ENCODE measurements at places on chromosomes 5 and 9. TPM values are rescaled to one million over a fixed set of nuclear protein-coding genes. Genes with fewer than 3 reads are reported as not detected.

The GLRA1 gene
- not detected for total RNA-seq

The SLCO4C1 gene
- 6.2 TPM for total RNA-seq

The SLC6A3 gene
- total RNA-seq: 0.53 TPM

The AQP3 gene
- 3.0 TPM for total RNA-seq

GRCh38 chr5:113169720-113170119 is 193.1 kb downstream of the DCP2 start:
- no peaks in the 10 kb centered on the region for H3K36me3 ChIP-seq
- H3K27ac ChIP-seq: no peak overlapping the region
- H3K4me1 ChIP-seq: peaks cover 42% of the 10 kb centered on the region
- DNase-seq: no peak
- no peaks in the 10 kb centered on the region for H3K27me3 ChIP-seq

DNA sequence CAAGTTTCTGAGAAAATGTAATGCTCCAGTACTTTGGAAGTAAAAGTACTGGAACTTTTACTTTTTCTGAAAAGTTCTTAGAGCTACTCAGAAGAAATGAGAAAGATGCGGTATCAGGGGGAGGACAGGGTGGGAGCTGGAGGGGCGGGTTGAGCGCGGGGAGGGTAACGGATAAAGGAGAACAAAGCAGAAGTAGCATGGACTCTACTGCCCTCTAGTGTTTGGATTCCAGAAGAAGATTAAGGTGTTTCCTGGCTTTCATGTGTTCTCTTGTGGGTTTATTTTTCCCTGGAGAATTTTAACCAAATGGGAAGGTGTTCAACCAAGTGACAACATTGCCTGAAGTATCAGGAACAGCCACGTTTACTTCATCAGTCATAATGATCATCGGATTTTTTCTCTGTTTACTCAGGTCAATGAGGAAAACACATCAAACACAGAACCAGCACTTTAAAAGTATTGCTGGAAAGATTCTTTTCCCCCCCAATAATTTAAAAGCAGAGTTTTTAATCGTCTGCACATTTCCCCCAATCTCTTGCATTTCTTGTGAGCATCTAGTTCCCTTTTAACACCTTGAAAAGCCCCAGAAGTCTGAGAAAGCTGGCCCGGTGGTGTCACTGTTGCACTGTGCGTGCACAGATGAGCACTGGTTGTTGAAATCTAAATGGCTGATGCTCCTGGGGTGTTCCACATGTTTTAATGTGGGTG is 190.6 kb downstream of the MPDZ start:
- H3K4me3 ChIP-seq: no peak overlapping the region
- peak; percentile 51 for DNase-seq
- peaks cover 8% of the 10 kb centered on the region for H3K4me1 ChIP-seq
- no peaks in the 10 kb centered on the region for H3K27me3 ChIP-seq
- no peak overlapping the region for H3K27ac ChIP-seq
- H3K36me3 ChIP-seq: no peaks in the 10 kb centered on the region

GRCh38 chr9:76192013-76192412 is 202.2 kb downstream of the RFK start:
- H3K36me3 ChIP-seq: peaks cover 26% of the 10 kb centered on the region
- H3K4me1 ChIP-seq: no peaks in the 10 kb centered on the region
- DNase-seq: no peak
- H3K27me3 ChIP-seq: no peaks in the 10 kb centered on the region
- no peak overlapping the region for H3K27ac ChIP-seq

DNA sequence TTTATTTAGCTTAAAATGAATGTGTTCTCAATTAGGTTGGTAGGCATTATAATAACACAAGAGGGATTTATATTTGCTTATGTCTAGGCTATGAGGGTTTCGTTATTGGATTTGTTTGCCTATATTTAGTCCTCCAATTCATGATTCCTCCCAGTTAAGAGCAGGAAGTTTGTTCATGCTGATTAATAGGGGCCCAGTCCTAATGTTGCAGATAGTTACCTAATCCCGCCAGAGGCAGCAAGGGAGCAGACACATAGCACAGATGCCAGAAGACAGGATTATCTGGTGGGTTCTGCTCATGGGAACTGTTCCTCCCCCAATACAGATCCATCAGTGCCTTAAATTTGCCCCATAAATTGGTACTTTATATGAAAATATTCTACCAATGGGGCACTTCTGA is 100.8 kb upstream of the TLE4 start:
- no peaks in the 10 kb centered on the region for H3K4me1 ChIP-seq
- H3K27ac ChIP-seq: no peak overlapping the region
- no peak for DNase-seq
- no peak overlapping the region for H3K4me3 ChIP-seq
- no peaks in the 10 kb centered on the region for H3K27me3 ChIP-seq

DNA sequence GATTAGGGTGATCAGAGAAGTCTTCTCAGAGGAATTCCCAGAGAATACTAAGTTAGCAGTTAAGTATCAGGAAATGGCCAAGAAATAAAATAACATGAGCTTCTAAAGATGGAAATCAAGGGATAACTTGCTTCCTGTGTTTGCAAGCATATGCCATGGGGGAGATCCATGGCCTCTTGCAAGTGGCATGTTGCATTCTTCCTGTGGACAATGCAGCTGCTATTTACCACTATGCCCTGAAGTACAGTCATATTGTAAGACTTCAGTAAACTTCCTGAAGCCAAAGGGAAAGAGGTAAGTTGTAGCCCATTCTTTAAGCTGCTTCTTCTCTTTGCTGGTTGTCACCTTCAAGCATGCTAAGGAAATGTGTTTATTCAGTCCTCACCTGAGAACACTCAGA is 154.7 kb upstream of the RUSC2 start:
- no peaks in the 10 kb centered on the region for H3K27me3 ChIP-seq
- no peak overlapping the region for H3K4me3 ChIP-seq
- no peaks in the 10 kb centered on the region for H3K4me1 ChIP-seq
- H3K27ac ChIP-seq: no peak overlapping the region
- no peaks in the 10 kb centered on the region for H3K36me3 ChIP-seq

DNA sequence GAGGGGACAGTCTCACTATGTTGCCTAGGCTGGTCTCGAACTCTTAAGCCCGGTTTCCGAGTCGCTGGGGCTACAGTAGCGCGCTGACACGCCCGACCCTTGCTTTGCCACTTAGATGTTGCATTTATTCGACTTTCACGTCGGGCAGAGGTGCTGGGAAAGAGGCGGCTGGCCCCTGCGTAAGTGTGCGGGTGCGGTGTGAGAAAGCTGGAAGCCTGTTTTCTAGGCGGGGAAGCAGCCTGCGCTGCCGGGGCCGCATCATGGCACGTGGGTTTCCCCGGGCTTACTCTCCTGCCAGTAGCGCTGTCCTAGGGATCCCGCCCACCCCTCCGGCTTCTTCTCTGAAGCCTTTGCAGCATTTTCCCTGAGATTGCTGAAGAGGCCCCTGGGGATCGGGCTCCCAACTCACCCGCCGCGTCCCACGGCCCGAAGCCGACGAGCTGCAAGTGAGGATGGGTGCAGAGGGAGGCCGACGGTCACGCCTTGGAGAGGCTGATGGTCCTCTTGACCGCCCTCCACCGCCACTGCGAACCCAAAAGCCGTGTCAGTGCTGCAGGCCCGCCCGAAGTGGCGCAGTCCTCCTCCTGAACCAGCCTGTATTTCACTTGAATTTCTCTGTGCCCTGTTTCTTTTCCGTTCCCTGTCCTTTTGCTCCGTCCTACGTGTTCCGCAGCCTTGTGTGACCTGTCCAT is 5.8 kb upstream of the TRIM41 start:
- peaks cover 24% of the 10 kb centered on the region for H3K4me1 ChIP-seq
- peak; percentile 71 for DNase-seq
- peaks cover 33% of the 10 kb centered on the region for H3K27me3 ChIP-seq
- H3K4me3 ChIP-seq: peak overlapping the region; percentile 94
- peak overlapping the region; percentile 58 for H3K27ac ChIP-seq
- H3K36me3 ChIP-seq: no peaks in the 10 kb centered on the region

- peaks cover 28% of the 10 kb centered on the region for H3K36me3 ChIP-seq
- H3K4me3 ChIP-seq: no peak overlapping the region
- peaks cover 45% of the 10 kb centered on the region for H3K4me1 ChIP-seq
These were observed 13.8 kb downstream of the CSNK1A1 start for GRCh38 chr5:149537374-149537975.

DNA sequence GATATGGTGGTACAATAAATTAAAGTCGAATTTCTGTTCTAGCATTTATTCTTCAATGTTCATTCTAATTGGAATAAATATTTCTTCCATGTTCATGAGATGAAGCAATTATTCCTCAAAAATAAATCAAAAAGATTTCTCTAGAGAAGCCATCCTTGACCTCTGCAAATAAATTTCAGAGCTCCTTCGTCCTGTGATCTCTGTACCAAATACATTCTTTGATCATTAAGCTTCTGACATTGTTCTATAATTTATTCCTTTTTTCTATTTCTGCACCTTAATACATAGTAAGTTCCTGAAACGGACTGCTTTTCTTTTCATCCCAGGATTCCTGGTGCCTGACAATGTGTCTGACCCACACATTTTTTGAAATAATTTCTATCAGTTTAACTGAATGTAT is 1039.3 kb upstream of the TYRP1 start:
- DNase-seq: no peak
- H3K4me3 ChIP-seq: no peak overlapping the region
- no peaks in the 10 kb centered on the region for H3K36me3 ChIP-seq
- H3K27me3 ChIP-seq: no peaks in the 10 kb centered on the region
- peaks cover 5% of the 10 kb centered on the region for H3K4me1 ChIP-seq

DNA sequence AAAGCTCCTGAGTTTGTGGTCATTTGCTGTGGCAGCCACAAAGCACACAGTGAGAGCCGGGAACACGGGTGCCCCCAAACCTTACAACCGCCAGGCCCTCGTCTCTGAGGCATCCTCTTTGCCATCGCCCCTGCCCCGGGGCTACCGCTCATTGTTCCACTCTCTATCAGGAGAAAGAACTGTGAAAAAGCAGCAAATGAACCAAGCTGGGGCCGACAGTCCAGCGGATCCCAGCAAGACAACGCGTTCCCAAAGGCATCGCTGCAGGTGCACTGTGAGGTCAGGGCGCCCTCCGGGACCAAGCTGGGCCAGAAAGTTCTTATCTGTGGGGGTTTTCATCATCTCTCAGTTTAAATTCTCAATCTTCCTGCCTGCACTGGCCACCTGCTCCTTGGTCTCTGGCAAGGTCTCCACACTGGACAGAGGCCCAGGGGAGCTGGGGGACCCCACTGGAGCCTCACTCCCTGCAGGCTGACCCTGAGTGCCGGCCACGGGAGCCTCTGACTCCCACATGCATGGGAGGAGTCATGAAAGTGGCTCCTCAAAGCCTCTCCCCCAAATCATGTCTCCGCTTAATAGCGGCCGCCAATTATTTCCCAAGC is 32.1 kb downstream of the VAV2 start:
- H3K27me3 ChIP-seq: no peaks in the 10 kb centered on the region
- peaks cover 6% of the 10 kb centered on the region for H3K36me3 ChIP-seq
- H3K4me1 ChIP-seq: peaks cover 56% of the 10 kb centered on the region
- no peak for DNase-seq
- H3K4me3 ChIP-seq: no peak overlapping the region

DNA sequence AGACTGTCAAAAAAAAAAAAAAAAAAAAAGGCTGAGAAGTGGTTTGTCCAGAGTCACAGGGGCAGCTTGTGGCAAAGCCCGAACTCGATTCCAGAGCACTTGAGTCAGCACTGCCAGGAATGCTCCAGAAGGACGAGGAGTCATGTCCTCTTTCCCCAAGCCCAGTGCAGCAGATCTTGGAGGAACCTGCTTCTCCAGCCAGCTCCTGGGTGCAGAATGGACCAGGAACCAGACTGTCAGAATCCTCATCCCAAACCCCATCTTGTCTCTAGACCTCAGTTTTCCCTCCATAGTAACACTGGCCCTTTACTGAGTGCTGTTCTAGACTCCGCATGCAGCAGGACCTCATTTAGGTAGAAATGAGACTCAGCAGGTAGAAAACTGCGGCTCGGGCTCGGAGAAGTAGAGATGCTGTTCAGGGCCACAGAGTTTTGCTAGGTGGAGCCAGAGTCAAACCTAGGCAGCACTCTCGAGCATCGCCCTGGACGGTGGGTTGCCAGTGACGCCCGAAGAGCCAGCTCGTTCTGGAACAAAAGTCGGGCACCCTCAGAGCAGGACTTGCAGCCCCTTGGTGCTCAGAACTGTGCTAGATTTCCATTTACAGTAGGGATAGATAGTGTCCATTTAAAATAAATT is 15.4 kb downstream of the CD74 start:
- H3K27ac ChIP-seq: 0 out of 2 replicates have a peak overlapping the region, but pooled peaks have one; percentile 13
- no peaks in the 10 kb centered on the region for H3K4me1 ChIP-seq
- DNase-seq: no peak
- no peaks in the 10 kb centered on the region for H3K27me3 ChIP-seq

DNA sequence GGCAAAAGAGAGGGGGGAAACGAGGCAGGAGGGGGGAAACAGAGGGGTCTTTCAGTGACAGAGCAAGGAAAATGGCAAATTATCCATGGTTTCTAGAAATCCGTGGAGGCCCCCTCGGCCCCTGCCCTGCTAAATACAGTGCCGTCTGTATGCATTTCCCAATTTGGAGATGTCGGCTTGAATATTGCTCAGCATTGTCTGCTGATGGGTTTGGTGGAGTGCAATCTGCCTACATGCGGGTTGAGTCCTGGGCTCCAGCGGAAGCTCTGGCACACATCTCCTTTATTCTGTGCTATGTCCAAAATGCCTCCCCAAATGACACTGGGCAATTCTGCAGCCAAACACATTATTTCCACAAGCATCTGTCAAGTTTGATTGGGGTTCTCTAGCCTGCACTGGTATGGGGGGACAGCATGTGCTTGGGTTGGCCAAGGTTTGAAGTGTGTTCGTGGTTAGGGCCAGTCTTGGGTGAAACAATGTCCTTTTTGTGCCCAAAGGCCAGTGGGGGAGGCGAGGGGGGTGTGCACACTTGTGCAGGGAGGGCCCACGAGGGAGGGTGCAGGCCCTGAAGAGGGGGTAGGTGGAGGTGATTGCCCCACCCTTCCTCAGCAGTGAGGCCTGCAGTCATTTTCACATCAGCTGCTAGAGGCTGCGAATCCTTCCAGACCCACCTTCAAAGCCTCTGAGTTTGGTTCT is 6.2 kb upstream of the NEUROG1 start:
- H3K36me3 ChIP-seq: no peaks in the 10 kb centered on the region
- no peak for DNase-seq
- no peak overlapping the region for H3K4me3 ChIP-seq
- H3K4me1 ChIP-seq: peaks cover 35% of the 10 kb centered on the region

DNA sequence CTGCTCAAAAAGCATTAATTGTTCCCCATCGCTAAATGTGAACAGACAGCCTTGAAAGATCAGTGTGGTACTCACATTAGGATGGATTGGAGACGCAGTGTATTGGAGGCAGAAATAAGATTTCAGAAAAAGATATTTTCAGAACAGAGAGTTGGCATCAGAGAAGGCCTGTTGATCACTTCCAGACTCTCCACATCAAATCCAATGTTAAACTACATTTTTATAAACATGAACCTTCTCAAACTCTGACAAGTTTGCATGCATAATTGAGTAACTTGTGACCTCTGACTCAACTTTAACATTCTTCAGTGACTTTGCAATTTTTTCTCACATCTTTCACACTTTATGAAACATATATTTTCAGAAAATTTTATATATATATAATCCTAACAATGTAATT is 919.6 kb upstream of the SEMA6A start:
- no peak for DNase-seq
- H3K4me1 ChIP-seq: no peaks in the 10 kb centered on the region
- no peak overlapping the region for H3K4me3 ChIP-seq
- no peak overlapping the region for H3K27ac ChIP-seq
- H3K27me3 ChIP-seq: no peaks in the 10 kb centered on the region

Data from WTC11 (cell line).